Right lung (tissue), 10 donors: ENCODE measurements at places on chromosomes 2 and 18.

DNA sequence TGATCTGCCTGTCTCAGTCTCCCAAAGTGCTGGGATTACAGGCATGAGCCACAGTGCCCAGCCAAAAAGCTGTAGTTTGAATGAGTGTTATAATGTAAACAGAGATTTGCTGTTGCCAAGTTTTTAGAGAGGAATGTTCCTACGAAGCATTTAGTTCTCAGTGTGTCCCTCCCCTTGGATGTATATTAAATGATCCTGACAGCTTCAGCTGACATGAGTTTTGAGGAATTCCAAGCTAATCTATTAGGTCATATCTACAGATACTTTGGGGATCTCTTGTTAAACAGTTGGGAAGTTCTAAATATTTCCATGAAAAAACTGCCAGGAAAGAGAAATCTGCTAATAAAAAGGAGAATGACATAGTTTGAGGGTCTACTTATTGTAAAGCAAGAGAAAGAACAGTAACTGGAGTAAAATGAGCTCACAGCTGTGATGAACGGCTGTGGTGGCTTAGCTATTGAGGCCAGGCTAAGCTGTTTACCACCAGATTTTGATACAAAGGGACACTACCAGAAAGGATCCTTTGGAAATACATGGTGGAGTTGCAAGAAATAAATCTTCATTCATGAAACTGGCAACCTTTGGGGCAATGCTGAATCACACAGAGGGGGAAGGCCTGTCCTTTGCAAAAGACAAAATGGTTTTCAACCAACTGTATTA is 2.6 kb upstream of the STON1 start:
- DNase-seq, result peak; percentile 54

DNA sequence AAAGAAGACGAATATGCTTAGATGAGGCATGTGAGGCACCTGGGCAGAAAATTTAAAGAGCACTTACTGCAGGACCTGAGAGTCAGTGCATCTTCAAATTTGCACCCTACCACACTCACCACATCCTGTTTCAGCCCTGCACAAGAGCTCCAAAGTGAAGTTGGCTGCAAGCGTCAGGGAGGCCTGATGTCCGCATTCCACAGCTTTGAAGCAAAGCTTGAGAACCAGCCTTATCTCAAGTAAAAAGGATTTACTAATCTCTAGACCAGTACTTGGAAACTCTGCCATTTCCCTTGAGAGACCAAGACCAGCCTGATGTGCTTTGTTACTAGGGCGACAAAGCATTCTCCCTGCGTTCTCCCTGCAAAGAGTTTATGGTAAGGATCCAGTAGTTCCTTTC is 3.4 kb upstream of the ASNSD1 start:
- DNase-seq, result peak; percentile 46

- DNase-seq, result no peak
Observed at GRCh38 chr2:216624251-216624650, 9.0 kb upstream of the IGFBP2 start.

GRCh38 chr18:74994502-74995418 is 214.2 kb downstream of the PTGR3 start:
- DNase-seq, result no peak

GRCh38 chr2:61367177-61367576 is 103.7 kb downstream of the USP34 start:
- no peak for DNase-seq

- DNase-seq, result no peak
Observed at GRCh38 chr2:44107086-44107740, 61.5 kb upstream of the PPM1B start.

DNA sequence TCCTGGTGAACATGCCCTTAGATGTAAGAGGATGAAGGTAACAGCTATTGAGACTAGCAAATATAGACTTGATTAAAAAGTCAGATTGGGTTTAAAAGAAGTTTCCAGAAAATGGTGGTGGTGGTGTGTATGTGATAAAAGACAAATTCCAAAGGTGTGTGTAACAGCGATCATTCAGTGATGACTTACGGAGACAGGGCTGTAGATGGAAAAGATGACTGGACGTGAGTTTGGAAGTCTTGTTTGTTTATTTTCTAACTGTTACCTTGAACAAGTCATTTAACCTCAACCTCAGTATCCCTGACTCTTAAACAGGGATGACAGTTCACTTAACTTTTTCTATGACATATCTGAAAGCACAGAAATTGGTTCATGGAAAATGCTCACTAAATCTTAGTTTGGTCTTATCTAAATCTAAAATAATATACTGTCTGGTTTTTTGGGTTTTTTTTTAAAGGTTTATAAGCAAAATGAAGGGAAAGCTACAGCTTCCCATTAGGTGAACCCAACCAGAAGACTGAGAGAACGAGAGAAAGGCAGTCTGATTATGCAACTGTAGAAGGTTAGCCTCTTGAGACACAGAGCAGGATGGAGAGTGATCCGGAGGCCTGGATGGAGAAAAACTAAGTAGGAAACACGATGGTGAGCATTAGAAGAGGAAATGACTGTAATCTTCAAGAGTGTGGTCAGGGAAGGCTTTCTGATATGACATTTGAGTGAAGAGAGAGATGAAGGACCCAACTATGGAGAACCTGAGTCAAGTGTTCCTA is 71.9 kb downstream of the TCF4 start:
- DNase-seq, result no peak

GRCh38 chr2:114810092-114810491 is 367.7 kb downstream of the DPP10 start:
- DNase-seq, result no peak

- no peak for DNase-seq
Observed at GRCh38 chr2:239252393-239252792, 148.4 kb downstream of the HDAC4 start.

DNA sequence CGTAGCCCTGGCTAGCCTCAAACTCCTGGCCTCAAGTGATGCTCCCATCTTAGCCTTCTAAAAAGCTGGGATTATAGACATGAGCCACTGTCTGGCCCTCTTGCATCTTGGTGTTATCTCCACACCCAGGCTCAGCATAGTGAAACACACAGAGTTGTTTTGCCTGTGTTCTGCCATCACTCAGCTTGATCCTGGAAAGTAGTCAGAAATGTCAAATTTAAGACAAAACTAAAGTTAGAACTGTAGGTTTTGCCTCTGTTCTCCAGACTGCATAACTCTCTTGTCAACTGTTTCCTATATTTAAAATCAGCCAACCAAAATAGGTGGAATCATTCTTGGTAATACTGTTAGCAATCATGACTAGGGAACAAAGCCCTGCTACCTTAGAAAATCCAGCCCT is 72.1 kb upstream of the GULP1 start:
- no peak for DNase-seq

DNA sequence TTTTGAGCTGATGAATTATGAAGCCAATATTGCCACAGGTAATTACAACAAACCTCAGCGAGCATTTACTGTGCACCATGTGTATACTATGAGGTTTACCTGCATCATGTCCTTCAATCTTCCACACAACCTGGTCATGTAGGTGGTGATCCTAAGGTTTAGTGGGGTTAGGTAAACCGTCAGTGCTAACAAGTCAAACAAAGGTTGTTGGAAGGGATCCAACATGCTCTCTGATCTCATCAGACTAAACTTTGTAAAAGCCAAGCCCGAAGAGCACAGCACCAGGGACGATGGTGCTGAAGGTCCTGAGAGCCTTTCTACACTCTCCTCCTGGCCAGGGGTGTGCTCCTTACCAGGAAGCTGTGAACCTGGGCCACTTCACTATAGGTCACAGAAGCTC is 29.4 kb downstream of the SH3YL1 start:
- no peak for DNase-seq

DNA sequence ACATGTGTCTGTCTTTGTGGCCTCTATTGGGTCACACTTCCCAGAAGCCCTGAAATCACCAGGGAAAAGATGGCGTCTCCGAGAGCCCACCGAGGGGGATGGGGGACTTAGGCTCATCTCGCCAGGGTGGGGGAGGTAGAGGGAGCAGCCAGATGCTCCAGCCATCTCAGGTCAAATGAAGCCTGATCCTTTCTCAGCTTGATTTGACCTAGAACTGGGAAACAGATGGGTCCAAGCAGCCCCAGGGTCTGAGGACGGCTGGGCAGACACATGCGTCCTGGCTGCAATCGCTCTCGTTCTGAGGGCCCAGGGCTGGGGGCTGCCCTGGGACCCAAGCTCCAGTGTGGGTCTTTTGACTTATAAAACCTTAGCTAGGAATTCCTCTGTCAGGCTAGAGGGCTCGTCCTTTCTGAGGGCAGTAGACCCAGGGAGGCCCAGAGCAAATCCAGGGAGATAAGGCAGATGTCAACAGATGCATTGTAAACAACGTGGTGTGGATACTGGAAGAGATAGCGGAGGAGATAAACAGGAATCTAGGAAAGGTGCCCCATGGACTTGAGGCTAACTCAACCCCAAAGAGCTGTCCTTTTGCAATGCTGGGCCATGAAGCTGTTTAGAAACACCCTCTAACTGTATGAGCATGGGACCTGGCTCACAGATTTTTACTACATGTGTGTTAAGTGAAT is 127.7 kb downstream of the MYCN start:
- no peak for DNase-seq

DNA sequence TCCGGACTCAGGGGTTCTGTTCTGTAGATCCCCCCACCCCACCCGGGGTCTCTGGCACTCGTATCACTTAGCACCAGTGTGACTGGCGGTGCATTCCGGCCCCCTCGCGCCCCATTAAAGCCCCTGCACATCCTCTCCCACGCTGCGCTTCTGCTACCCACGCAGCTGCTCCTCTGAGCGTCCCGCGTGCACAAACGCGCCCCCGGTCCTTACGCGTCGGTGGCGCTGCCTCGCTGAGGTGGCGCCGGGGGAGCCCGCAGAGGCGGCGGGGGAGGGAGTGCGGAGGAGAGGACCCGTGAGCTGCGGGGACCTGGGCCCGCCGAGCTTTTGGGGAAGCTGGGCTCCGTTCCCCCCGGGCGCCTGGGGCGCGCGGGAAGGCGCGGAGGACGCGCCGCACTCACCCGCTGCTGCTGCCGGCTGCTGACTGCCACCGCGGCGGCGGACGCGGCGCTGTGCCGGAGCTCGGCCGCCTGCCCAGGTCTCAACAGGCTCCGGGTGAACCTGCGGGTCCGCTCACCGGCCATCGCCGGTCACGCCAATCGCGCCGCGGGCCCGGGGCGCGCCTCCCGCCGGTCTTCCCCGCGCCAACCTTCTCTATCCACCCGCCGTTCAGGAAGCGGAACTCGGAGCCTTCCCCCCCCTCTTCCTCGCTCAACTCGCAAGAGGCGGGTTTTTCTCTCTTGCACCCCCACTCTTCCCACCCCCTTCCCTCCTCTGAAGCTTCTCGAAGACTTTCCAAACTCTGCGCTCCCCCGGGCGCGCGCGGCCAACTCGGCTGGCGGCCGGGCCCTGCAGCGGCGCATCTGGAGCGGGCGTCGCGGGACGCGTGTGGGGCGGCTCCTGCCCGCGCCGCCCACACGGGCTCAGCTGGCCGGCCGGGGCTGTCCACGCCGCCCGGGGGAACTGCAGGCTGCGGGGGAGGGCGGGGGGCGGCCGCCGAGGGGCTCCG is at the start of gene DOCK10:
Gene DOCK10, minus strand, starts transcription at position 618 of the 949 bp plus-strand sequence. Its CDS starts 94 bp downstream, at position 524.
- DNase-seq, result peak; percentile 67

GRCh38 chr2:161972232-161972631 is 101.8 kb downstream of the DPP4 start:
- no peak for DNase-seq

- DNase-seq, result no peak
Observed at GRCh38 chr2:37870829-37871228, 54.3 kb upstream of the RMDN2 start.
